ENCODE measurements at places on chromosomes 11 and 22. TPM values are rescaled to one million over a fixed set of nuclear protein-coding genes. Genes with fewer than 3 reads are reported as not detected.

Gene PNPLA3
- total RNA-seq: 1.7 TPM

GRCh38 chr11:26805001-26805400, 83.1 kb upstream of the SLC5A12 start:
- no peak for DNase-seq

GRCh38 chr11:115462004-115462541, 42.1 kb downstream of the CADM1 start:
- no peak for DNase-seq

GRCh38 chr11:70895366-70895670, 357.1 kb downstream of the SHANK2 start:
- no peak for DNase-seq

Gene C11orf87
- total RNA-seq: not detected

DNA sequence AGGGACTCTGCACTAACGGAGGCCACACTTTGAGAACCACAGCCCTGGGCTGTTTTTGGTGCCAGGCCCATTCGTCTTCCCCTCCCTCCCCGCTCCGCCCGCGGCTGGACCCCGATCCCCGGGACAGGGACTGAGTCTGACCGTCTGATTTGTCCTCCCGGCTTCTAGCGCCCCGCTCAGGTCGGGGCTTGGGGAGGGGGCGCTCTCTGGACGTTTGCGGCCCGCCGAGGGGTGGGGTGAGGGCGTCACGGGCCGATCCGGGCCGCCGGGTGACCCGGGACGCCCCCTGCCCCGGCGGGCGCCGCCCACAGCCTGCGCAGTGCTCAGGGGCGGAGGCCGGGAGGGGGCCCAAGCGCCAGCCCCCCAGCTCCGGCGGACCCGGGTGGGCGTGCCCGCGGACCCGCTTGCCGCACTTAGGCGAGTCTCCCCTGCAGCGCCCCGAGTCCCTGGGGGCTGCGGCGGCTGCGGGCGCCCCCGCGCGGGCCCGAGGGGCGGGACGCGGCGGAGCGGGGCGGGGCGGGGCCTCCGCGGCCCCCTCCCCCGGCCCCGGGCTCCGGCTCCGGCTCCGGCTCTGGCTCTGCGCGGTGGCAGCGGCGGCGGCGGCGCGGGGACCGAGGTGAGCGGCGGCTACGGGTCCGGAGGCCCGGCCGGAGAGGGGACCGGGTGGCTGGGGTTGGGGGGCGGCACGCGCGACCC, 33.7 kb upstream of the PRR5 start:
- DNase-seq: no peak

Gene INTS4
- 17.5 TPM for total RNA-seq

DNA sequence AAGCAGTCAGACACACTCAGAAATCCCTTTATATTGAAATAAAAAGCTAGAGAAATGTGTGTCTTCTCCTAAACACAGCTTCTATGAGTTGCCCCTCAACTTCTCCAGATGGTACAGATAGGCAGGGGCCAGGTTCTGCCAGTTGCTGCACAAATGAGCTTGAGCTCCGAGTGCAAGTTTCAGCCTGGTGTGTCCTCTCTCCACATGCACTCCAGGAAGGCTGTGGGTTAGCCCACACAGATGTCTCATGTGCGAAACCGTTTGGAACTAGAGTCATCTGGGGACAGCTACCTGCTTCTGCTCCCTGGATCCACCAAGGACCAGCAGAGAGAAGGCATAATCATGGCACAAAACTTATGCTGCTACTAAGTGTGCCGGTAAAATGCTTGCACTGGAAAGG, 812.6 kb downstream of the OPCML start:
- DNase-seq: no peak

GRCh38 chr11:121914508-121915059, 201.4 kb downstream of the BLID start:
- no peak for DNase-seq

GRCh38 chr11:88357323-88358039, 19.9 kb upstream of the CTSC start:
- DNase-seq: peak; percentile 56

- DNase-seq: no peak
Observed at GRCh38 chr22:31530823-31531195, 34.5 kb downstream of the SFI1 start.

- no peak for DNase-seq
Observed at GRCh38 chr22:28907311-28908008, 24.1 kb downstream of the ZNRF3 start.

Gene PAX6
- total RNA-seq: not detected

Gene ACCS
- 3.6 TPM for total RNA-seq

All from bronchial epithelial cell (primary cell).